ENCODE measurements at places on chromosomes 3 and 15.

- DNase-seq, result no peak
Measured at GRCh38 chr3:23072693-23073092, 130.4 kb upstream of the UBE2E2 start.

GRCh38 chr3:117308756-117309155 lies 599.2 kb downstream of the TUSC7 start:
- no peak for DNase-seq

GRCh38 chr15:70309716-70310115 lies 212.0 kb upstream of the TLE3 start:
- no peak for DNase-seq

GRCh38 chr3:158354713-158355112 lies 216.3 kb upstream of the MLF1 start:
- DNase-seq, result no peak

- no peak for DNase-seq
Measured at GRCh38 chr3:49132437-49133225, at the start of gene LAMB2. LAMB2 (minus strand) TSS chr3:49133050; CDS start chr3:49132867, 183 bp downstream.

DNA sequence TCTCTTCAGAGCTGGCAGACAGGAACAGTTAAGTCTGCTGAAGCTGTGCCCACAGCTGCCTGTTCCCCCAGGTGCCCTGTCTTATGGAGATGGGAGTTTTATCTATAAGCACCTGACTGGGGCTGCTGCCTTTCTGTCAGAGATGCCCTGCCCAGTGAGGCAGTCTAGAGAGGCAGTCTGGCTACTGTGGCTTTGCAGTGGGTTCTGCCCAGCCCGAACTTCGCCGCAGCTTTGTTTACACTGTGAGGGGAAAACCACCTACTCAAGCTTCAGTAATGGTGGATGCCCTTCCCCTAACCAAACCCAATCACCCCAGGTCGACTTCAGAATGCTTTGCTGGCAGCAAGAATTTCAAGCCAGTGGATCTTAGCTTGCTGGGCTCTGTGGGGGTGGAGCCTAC lies 91.2 kb downstream of the SLC25A26 start:
- DNase-seq, result no peak

GRCh38 chr3:186067360-186068242 lies 41.3 kb downstream of the ETV5 start:
- no peak for DNase-seq

DNA sequence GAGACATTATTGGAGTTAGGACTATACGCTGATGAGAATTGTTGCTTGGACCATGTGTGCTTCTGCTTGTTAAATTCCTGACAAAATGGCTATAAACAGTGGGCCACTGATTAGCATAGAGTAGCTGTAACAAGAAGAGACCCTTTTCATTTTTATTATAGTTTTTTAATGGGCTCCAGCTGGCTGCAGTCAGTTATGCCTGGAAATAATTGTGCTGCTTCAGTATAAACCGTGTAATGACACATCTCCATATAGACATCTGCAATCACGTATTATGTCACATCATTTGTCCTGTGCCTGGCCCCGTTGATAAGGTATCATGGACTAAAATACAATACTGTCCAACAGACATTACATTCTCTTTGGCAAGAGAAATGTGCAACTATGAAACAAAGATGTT lies 50.9 kb downstream of the ARPP21 start:
- DNase-seq, result no peak

DNA sequence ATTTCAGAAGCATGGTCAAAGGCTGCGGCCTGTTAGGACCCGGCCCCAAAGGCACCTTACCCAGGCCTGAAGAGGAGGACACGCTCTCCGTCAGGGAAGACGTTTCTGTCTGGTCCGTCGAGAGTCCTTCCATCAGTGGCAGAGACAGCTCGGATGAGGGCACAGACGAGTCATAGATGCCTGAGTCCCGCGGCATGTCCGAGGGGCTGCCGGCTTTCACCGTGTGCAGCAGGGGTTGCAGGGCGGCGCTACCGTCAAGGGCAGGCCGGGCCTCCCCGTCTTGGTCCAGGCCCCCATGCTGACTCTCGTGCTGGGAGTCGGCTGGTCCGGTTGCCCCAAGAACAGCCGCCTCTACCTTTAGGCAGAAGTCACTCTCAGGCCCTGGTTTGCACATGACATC lies 37.1 kb downstream of the SPATA12 start:
- no peak for DNase-seq

DNA sequence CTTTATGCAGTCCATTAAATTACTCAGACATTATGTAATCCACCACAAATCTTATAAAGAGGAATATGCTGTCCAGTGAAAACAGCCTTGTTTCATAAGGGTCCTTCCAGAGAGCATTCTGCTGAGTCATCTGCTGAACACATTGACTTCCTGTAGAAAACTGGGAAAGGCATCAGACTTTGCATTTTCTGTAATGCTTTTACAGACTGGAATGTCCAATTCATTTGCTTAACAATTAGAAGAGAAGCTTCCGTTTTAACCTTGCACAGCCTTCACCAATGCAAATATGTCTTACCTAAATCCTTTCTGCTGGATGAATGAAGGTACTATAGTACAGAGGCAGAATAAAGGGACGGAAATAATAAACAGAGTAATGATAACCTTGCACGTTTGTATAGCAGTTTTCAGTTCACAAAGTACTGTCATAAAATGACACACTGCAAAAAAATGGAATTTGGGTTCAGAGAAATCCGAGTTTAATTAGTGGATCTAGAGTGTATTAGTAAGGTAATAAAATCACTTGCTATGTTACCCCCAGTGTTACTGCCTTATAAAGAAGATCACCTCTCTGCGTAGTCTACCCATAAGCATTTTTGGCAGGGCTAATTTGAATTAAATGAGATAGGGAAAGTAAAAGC lies 301.5 kb downstream of the PYDC2 start:
- DNase-seq, result no peak

- no peak for DNase-seq
Measured at GRCh38 chr15:49452595-49452994, 29.6 kb downstream of the FGF7 start.

DNA sequence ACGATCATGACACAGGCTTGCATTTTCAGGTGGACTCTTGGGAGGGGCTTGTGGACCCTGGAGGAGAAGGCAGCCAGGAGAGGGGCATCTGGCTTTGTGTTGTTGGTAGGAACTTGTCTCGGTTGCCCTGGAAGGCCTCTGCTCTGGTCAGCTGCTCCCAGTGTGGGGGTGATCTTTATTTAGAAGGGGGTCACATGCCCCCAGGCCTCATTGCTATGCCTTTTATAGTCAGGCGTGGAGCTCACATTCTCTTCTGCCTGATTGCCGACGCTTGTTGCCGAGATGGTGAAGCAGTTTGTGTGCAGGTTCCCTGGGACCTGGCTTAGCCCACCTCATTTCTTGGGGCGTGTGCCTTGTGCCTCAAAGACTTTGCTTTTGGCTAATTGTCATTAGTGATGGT lies 66.6 kb downstream of the IGF1R start:
- DNase-seq, result no peak

Data from stimulated activated CD4-positive, alpha-beta T cell treated with anti-CD3 and anti-CD28 coated beads, Interleukin-2, amount 100 ng/mL, for 48 hours (primary cell).